ENCODE measurements at places on chromosomes 5 and 9. TPM values are rescaled to one million over a fixed set of nuclear protein-coding genes. Genes with fewer than 3 reads are reported as not detected.

Gene MLANA
- total RNA-seq: not detected

Gene PCDHB13
- total RNA-seq: 0.07 TPM

Gene ANKRD34B
- not detected for total RNA-seq

Gene ADAMTSL1
- 3.7 TPM for total RNA-seq

Gene GABRB2
- total RNA-seq: not detected

Gene FAM221B
- not detected for total RNA-seq

Gene RLN1
- total RNA-seq: 0.18 TPM

Gene ARID3C
- total RNA-seq: 0.07 TPM

Gene PFN3
- total RNA-seq: not detected

Gene SQSTM1
- 95.8 TPM for total RNA-seq

Gene CDKN2A
- total RNA-seq: 12.8 TPM

Gene SOX30
- total RNA-seq: not detected

Gene FBXL7
- total RNA-seq: 4.8 TPM

Gene ISCA1
- 24.5 TPM for total RNA-seq

Gene OR1L8
- not detected for total RNA-seq

Gene EPB41L4A
- total RNA-seq: 2.5 TPM

Gene NUTM2G
- not detected for total RNA-seq

Gene ATP6V1G1
- 128 TPM for total RNA-seq

Gene FIBCD1
- total RNA-seq: 1.2 TPM

Gene PCDHB6
- total RNA-seq: not detected

Gene ZNF879
- 2.6 TPM for total RNA-seq

Gene SPINK4
- total RNA-seq: not detected

Gene ADCY2
- total RNA-seq: not detected

Gene TAF1L
- total RNA-seq: not detected

Gene NRG2
- 0.42 TPM for total RNA-seq

Gene NTRK2
- total RNA-seq: under 0.01 TPM

Gene HTR4
- not detected for total RNA-seq

Gene PCA3
- total RNA-seq: not detected

Gene BTNL8
- not detected for total RNA-seq

Gene ANXA2R
- total RNA-seq: 0.49 TPM

Gene TAF11L8
- total RNA-seq: not detected

Gene DBH
- total RNA-seq: not detected

Gene SURF6
- 21.5 TPM for total RNA-seq

Gene SLC46A2
- total RNA-seq: not detected

Gene C9orf85
- 9.7 TPM for total RNA-seq

All from foreskin keratinocyte (primary cell).